ENCODE measurements at places on chromosomes 4 and X.
A peak's percentile ranks its signal among the peaks of the same experiment; 100 is the strongest.

GRCh38 chr4:2642968-2643367 is 106.5 kb downstream of the FAM193A start:
- no peak for DNase-seq

GRCh38 chr4:34323549-34324320 is 1920.6 kb downstream of the ARAP2 start:
- DNase-seq: no peak

GRCh38 chr4:25421816-25422525 is 44.9 kb downstream of the ANAPC4 start:
- no peak for DNase-seq

DNA sequence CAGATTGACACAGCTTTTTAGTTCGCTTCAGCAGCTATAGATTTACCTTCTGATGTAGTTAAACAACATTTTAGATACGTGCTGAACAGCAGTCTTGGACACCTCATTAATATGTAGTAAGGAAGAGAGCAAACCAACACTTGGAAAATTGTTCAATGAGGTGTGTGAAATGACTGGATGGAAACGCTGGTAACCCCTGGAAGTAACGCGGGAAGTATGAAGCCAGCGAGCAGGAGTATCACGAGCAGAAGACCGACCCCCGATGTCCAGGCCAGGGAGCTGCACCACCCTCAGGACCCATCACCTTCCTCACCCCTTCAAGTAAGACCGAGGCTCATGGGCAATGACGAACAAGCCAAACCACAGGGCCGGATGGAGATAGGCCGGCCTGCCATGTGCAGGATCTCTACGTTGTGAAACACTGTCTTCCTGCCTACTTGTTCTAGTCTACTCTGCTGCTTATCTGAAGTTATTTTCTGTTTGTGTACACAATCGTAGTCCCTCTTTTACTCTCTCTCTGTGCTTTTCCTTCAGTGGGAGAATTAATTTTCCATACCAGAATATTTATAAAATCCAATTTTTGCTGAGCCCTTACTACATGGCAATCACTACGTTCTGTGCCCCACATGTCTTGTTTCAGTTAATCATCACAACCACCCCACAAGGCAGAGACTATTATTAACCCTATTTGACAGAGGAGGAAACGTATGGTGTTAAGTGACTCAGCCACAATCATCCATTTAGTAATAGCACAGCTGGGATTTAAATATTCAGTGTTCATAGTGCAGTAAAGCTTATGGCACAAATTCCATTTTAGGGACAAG is 221.7 kb downstream of the APBB2 start:
- DNase-seq: no peak

DNA sequence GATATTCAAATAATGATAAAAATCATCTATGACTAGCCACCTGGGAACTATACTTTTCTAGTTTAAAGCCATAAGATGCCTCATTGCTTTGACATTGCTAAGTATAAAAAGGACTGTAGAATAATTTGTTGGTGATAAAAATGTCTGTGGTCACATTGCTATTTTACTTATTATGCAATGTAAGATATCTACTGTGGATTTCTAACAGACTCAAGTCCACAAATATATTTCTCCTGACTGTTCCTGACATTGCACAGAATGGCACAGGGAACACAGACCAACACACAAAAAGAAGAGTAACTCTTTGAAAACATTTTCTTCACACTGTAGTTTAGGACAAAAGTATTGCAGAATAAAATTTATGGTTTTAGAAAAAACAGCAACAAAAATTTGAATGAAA is 2.2 kb upstream of the TMPRSS11E start:
- no peak for DNase-seq

GRCh38 chr4:1347410-1347864 is 429 bp downstream of the UVSSA start:
- no peak for DNase-seq

GRCh38 chr4:60175241-60175640 is 1024.9 kb upstream of the ADGRL3 start:
- no peak for DNase-seq

DNA sequence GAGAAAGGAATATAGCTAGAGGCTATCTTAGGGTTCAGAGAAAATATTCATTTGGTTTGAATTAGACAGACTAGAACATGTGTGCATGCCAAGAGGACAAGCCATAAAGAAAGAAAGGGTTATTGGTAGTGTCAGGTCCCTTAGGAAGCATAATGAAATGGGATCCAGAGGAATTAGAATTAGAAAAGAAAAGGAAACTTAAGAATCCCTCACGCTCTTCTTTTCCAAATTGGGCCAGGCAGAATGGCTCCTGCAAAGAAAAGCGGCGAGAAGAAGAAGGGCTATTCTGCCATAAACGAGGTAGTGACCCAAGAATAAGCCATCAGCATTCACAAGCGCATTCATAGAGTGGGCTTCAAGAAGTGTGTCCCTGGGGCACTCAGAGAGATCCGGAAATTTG is 4.9 kb upstream of the ABCG2 start:
- no peak for DNase-seq

DNA sequence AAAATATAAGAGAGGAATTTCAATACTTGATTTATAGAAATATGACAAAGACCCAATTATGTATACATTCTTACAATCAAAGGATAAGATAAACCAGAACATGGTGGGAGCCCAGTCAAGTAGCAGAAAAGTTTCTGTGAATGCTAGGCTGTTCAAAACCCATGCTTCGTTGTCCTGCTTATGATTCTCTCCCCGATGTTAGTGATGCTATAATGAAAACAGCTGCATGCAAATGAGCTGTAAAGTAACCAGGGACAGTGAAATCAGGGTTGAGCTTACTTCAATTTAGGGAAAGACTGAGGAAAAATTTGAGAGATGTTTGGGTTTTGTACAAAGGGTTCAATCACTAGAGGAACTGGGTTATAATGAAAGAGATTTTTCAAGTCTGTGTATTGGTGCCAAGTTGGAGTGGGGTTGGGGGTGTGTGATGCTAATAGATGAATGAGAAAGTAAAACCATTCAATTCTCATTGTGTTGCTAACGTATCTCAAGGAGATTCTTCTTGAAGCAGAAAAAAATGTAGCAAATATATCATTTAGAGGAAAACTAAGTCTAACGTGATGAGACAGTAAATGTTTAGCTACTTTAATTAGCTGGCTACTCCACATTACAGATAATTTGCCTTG is 59.3 kb upstream of the PPP1R2C start:
- DNase-seq: no peak

- no peak for DNase-seq
Measured at GRCh38 chrX:36908801-36909675, 99.1 kb upstream of the FAM47C start.

- no peak for DNase-seq
Measured at GRCh38 chrX:12076046-12076445, 62.2 kb upstream of the FRMPD4 start.

DNA sequence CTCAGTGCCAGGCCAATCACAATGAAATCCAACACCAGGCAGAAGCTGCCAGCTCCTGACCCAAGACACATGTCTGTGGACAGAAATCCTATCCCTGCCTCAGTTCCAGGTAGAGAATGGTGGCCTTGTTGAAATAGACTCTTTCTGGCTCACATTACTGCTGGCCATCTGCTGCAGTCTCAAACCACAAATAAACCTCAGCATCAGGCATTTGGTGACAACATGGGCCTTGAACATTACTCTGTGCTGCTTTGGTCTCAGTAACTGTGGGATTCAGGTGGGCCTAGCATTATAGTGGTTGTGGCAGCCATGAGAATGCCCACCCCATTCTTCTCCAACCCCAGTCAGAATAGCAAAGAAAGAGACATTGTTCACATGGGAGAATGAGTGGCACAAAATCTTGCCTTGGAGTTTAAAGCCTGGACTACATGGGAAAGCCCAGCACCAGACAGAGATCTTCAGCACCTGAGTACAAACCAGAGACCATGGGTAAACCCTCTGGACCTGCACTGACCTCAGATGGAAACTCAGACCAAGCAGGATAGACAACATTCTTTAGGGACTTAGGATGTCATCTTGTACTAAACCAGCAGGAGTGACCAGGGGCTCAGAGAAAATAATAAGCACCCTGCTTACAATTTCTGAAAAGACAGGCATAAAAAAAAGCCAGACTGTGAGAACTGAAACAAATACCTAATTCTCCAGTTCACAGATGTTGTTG is 50.4 kb upstream of the TRAM1L1 start:
- DNase-seq: no peak

DNA sequence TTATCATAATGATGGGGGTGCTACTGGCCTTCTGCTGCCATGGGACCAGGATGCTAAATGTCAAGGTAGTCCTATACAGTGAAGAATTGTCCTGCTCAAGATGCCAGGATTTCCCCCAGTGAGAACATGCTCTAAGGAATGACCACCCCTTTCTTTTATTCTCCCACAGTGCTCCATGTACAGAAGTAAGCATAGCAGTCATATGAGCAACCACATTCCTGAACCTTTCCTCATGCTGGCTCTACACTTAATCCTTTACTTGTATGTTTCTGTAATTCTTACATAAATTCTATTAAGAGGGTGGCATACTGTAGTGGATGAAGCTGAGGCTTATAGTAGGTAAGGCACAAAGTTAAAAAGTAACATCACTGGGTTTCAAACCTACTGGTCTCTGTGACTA is 20.2 kb downstream of the CYP2U1 start:
- DNase-seq: no peak

GRCh38 chr4:82677327-82677726 is 115.5 kb upstream of the TMEM150C start:
- DNase-seq: no peak

GRCh38 chr4:122453384-122453995 is 3.0 kb downstream of the IL2 start:
- no peak for DNase-seq

DNA sequence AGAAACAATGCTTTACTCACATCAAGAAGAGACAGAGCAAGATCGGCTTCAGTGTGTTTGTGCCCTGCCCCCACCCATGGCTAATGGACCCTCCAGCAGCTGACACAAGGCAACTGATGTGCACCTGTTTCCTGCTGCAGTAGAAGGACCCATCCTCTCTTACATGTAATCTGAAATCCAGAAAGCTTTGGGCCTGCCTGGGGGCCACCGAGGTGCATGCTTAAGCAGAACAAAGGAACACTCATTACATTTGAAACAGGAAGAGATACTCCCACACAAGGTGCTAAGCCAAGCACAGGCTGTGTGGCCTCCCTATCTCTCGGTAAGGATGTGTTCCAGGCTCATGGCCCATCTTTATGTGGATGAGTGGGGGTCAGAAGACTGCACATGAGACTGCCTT is 338.0 kb downstream of the SPOCK3 start:
- no peak for DNase-seq

DNA sequence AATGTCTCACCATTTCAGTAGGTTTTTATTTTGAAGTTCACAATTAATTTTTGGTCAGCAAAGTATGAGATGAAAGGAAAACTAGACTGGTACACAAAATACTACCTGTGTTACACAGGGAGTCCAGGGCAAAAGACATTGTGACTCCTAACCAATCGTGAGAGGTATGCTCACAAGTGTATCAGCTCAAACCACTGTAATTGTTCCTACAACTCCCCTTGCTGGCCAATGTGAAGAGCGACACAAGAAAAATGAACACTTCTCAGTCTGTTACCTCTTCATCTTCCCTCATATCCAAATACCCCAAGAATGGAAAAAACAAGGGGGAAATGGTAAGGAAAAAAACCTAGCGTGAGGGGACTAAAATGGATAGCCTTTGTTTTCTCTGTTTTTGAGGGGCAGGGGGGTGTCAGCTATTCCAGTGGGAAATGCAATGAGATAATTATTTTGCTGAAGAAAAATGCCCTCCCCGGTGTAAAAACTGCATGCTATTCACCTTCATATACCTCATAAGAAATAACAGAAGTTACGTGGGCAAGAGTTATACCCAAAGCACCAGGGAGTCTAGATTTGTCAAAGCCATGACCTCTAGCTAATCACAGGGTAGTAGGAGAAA is 30.6 kb upstream of the NSUN7 start:
- peak; percentile 43 for DNase-seq

DNA sequence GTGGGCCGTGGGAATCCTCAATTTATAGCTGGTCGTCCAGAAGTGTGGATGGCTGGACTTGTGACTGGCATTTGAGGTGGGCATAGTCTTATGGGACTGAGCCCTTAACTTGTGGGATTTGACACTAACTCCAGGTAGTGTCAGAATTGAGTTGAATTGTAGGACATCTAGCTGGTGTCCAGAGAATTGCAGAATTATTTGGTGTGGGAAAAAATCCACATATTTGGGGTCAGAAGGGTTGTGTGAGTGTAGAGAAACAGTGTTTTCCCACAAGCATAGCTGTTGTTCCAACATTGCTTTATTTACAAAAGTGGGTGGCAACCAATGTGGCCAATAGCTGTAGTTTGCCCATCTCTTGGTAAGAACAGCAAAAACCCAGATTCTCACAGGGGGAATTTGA is 91.3 kb downstream of the MOSPD2 start:
- DNase-seq: no peak

- no peak for DNase-seq
Measured at GRCh38 chrX:1593286-1594271, 2.2 kb downstream of the AKAP17A start.

DNA sequence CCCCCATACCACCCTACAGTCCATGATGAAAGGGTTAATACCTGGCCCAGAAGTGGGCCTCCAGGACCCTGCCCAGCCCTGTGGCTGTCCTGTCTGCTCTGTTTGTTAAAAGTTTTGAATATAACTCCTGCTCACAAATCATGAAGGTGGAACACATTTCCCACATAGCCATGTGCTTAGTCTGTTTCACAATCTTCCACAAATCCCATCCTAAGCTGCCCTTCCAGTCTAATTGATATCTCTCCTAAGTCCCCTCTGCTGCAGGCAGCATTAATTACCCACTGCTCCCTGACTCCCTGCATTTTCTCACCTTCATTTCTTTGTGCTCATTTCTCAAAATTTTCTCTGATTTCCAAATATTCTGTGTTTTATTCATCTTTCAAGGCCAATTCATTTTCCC is 142.6 kb downstream of the AASDH start:
- DNase-seq: no peak

DNA sequence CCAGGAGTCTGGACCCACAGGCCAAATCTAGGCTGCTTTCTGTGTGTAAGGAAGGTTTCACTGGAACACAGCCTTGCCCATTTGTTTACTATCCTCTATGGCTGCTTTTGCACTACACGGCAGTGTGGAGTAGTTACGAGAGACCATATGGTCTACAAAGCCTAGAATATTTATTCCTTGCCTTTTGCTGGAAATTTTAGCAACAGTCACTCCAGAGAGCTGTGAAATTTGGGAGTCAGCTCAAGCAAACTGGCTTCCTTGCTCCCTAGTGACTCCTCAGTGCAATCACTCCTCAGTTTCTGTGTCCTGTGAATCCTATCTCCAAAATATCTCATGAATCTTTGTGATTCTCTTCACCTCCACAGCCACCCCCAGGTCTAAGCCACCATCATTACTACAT is 99.0 kb upstream of the CPEB2 start:
- DNase-seq: no peak

- no peak for DNase-seq
Measured at GRCh38 chr4:112509243-112510141, 6.5 kb downstream of the NEUROG2 start.

- DNase-seq: peak; percentile 50
Measured at GRCh38 chr4:73998040-73999011, at the start of gene CXCL5. Gene CXCL5, minus strand, starts transcription at chr4:73998677. Its CDS starts 96 bp downstream, at chr4:73998581.

GRCh38 chr4:120685756-120686278 is 236.7 kb downstream of the PRDM5 start:
- DNase-seq: no peak

GRCh38 chrX:39679497-39680157 is 418.1 kb downstream of the BCOR start:
- DNase-seq: no peak

Data from iPS DF 6.9 (cell line).